Occipital lobe (tissue), 3 donors: ENCODE measurements at places on chromosomes 16 and 17.

DNA sequence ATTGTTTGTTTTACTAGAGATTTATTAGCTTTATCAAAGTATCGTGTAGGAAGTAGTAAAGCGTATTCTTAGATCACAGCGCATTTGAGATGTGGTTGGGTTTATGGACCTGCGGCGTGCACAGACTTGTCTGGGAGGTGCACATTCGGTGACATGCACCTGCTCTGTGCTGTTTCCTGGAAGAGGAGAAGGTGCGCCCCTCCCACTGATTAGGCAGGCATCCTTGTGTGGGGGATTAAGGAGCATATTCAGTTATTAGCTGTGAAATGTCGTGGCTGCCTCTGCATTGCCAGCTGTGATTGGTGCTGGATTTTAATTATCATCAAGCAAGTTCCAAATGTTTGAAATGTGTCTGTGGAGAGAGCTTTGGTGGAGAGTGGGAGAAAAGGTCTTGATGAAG lies 903.8 kb upstream of the RBFOX1 start:
- no peak for DNase-seq

- no peak for DNase-seq
These were observed 125.1 kb downstream of the ZNF423 start for GRCh38 chr16:49730772-49731171.

DNA sequence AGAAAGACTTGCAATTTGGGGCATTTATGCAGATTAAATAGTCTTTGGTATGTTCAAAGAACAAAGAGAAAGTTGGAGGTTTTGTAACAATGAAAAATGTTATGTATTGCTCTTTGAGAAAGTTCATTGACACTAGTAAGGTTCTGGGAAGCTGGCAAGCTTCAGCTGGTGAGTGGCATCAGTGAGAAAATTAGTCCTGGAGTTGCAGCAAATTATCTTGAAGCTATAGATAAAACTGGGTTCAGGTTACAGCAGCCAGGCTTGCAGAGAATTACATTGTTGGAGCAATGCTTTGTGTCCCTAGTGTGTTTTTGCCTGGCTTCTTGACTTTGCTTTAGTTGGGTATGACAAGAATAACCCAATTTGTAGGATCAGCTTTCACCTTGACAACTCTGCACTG lies 221.2 kb downstream of the CDH13 start:
- DNase-seq = no peak

DNA sequence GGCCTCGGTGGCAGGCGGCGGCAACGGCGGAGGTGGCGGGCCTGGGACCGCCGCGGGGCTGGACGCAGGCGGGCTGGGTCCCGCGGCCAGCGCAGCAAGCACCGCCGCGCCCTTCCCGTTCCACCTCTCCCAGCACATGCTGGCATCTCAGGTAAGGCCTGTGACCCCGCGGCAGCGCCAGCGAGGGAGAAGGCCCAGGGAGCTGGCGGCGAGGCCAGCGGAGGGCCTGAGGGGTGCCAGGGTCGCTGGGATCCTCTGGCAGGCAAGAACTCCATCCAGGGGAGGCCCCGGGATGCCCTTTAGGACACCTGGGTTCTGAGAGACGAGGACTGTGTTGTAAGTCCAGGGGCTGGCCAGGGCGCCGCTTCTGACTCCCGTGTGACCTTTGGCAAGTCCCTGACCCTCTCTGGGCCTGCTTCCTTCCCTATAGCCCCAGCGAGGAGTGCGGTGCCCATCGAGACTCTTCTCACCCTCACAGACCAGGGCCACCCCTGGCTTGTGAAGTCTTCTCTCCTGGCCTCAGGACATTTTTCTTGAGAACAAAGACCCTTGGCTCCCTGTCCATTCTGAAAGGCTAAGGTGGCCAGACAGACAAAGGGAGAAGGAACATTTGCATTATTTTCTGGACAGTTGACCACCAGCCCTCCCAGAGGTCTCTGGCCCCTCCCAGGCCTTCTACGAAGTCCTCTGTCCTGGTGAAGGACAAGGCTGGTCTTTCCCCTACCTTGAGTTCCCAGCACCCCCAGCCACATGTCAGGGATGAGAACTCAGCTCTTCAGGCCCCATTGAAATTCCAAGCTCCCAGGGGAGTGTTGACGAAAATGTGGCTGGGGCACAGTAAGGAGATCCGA lies 6.3 kb downstream of the TBX2 start:
- no peak for DNase-seq
